ENCODE measurements at places on chromosomes 1 and 21.

DNA sequence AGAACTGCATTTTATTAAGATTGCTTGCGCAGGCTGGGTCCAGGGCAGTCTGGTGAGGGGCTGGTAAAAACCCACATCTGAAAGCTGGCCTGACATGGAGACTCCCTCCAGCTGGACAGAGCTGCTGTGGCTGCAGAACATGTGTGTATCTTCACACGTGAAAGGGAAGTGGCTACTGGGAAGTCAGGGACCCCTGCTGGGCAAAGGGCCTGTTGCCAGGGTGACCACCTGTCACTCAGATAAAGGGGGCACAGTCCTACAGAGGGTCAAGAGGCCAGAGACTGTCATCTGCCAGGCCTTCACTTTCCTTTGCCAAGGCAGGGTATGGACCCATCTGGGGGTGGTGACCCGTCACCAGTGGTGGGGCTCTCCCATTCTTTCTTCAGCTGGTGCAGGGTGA, 17.5 kb downstream of the NKAIN1 start:
- no peak for DNase-seq

DNA sequence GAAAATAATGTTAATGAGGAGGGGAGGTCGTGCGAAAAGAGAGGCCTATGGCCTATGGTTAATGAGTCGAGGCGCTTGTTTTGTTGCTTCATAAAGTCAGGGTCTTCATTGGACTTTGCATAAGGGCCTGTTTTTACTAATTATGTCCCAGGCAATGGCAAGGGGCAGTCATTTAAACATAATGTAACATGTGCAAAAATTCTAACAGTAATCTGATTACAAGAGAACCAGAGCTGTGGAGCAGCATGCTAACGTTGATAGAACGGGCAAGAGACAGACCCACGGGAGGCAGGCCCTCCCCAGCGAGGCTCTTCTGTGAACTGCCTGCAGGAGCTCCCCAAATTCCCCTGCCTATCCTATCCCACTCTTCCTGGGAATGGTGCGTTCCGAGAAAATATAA, 22.6 kb upstream of the CAMK1G start:
- no peak for DNase-seq

DNA sequence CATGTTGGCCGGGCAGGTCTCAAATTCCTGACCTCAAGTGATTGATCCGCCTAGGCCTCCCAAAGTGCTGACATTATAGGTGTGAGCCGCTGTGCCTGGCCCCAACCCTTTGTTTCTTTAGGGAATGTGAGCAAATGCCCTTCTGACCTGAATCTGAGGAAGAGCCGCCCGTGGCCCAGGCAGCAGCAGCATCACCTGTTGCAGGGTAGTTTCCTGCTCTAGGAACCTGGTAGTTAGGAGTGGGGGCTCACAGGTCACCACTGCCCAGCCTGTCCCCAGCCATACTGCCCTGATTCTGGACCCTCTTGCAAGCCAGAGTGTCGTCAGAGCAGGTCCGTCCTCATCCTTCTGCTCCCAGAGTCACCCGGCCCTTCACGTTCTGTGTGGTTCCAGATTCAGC, 13.0 kb downstream of the YBEY start:
- DNase-seq: no peak

- peak; percentile 86 for DNase-seq
Observed at GRCh38 chr1:219563568-219563967, 49.3 kb downstream of the ZC3H11B start.

DNA sequence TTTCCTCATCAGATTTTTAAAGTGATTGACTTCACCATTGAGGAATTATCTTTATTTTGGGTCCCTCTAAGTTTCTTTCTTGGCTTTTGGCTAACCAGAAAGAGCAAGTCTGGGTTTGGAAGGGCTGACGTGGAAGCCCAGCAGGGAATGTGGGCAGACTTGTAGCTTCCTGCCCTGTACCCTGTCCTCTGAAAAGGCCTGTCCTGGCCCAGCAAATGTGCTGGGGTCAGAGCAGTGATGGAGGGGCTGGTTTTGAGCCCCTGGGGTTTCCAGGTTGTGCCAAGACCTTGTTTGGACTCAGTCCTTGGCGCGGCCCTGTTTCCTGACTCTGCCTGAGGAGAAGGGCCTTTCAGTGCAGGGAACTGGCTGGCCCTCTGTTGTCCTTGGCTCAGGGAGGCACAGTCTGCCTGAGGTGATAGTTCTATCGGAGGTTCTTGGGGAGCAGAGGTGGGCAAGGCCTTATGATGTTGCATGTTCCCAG, 72.1 kb downstream of the UCK2 start:
- no peak for DNase-seq

DNA sequence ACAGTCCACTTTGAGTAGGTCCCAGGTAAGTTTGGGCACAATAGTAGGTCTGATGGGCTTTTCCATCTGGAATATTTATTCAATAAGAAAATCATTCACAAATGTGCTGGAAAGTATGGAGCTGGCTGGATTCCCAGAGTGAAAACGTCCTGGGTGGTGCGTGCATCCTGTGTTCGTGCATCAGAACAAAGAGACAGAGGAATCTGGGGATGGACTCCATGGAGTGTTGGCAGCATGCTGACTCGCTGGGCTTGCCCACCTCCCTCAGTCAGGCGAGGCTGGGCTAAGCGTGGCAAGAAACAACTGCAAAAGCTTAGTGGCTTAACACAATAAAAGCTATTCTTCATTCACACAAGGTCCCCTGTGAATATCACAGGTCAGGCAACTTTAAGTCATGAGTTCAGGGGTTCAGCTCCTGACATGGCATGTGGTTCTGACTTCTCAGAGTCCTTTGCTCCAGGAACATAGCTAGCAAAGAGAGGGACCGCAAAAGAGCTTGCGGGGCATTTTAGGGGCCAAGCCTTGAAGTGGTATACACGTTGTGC, 151.6 kb upstream of the ZNF644 start:
- no peak for DNase-seq

Data from DMS53 (cell line).